NCI-H187 (cell line): ENCODE measurements at places on chromosomes 16 and 17.

GRCh38 chr17:82031303-82031884, at the start of gene RAC3:
Gene RAC3 (plus strand): TSS chr17:82031678. CDS start chr17:82031762, 84 bp downstream.
- DNase-seq: no peak

GRCh38 chr17:71802663-71803062, 318.2 kb upstream of the SOX9 start:
- DNase-seq: no peak

DNA sequence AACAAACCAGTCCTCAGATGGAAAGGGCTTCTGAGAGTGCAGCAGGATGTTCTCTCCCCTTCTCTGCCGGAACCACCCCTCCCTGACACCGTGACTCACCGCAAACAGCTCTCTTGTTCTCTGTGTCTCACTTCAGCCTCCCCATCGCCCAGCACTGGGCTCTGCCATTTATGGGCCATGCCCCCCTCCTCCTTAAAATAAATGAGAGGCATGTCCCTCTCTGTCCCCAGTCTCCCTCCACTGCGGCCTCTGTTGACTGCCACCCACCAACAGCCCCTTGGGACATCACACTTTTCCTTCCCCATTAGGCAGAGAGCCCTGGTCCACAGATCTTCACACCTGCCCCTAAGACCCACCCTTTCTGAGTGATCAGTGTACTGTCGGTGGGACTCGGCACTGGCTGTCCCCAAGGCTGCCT, 6.3 kb downstream of the CCDC102A start:
- DNase-seq: no peak

DNA sequence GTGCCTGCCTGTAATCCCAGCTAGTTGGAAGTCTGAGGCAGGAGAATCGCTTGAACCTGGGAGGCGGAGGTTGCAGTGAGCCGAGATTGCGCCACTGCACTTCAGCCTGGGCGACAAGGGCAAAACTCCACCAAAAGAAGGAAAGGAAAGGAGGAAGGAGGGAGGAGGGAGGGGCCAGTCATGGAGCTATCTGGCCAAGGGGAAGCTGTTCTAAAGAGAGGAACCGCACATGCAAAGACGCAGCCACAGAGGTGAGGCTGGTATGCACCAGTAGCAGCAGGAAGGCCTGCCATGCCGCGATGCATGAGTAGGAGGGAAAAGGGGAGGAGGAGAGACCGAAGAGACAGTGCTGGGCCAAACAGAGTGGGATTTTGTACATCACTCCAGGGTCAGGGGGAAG, 35.9 kb downstream of the HSBP1 start:
- DNase-seq: no peak

- DNase-seq: no peak
These were observed 77.7 kb downstream of the MRM3 start for GRCh38 chr17:859824-860195.

DNA sequence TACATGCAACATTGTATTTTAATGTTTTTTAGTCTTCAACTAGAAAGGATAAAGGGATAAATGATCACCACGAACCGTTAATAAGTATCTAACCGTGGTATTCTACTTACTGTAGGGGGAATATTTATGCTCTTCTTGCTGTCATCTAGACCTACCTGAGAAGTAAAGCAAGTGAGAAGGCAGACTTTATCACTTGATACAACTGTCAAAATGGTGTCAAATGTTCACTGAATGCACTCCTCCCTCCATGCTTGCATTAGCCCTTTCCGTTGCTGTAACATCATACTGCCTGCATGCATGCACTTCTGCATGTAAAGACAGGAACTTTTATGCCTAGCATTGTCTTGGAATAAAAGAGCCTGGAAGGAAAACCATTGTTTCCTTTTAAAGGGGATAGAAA, 298.6 kb upstream of the PMFBP1 start:
- DNase-seq: no peak

DNA sequence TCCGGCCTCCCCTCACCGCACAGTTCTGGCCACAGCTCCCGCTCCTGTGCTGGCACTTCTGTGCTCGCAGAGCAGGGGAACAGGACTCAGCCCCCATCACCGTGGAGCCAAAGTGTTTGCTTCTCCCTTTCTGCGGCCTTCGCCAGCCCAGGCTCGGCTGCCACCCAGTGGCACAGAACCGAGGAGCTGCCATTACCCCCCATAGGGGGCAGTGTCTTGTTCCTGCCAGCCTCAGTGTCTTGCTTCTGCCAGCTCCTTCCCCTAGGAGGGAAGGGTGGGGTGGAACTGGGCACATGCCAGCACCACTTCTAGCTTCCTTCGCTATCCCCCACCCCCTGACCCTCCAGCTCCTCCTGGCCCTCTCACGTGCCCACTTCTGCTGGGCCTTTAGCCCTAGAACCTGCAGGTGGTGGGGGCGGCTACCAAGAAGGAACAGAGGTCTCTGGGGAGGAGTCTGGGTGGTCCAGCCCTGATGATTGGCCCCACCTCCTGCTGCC, 645 bp upstream of the ELMO3 start:
- DNase-seq: no peak
